ENCODE measurements at places on chromosomes 1 and 21.
A peak's percentile ranks its signal among the peaks of the same experiment; 100 is the strongest.

GRCh38 chr1:206896261-206896660 lies 982 bp upstream of the IL24 start:
- no peak for DNase-seq

DNA sequence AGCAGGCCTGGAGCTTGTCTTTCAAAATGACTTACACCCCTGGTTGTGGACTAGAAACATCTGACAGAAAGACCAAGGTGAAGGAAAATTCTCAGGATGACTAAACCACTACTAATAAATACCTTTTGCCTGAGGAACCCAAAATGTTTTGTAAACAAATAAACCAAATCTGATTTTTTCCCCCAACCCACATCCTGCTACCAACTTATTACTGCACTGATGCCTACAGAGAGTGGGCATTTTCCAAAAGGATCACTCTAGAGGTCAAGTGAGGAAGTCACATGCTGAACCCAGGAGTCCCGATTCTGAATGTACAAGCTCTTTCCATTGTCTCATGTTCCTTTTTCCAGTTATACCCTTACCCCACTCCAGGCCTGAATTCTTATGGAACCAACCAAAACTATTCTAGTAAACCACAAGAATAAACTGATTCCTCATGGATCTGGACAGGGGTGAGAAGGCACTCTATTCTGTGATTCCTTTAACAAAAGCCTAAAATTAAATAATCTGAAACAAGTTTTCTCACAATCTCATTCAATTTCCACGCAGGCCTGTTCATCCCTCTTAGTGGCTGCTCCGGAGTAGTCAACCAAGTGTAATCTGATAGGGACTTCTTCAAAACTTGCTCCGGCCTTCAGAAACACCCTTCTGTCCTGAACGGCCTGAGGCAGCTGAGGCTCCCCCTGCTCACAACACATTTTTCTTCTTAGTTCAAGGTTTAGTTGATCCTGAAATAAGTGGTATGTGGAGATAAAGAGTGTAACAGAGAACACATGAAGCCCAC lies 1.4 kb downstream of the PI4KB start:
- DNase-seq: no peak

GRCh38 chr1:222928212-222928611 lies 113.4 kb downstream of the DISP1 start:
- no peak for DNase-seq

DNA sequence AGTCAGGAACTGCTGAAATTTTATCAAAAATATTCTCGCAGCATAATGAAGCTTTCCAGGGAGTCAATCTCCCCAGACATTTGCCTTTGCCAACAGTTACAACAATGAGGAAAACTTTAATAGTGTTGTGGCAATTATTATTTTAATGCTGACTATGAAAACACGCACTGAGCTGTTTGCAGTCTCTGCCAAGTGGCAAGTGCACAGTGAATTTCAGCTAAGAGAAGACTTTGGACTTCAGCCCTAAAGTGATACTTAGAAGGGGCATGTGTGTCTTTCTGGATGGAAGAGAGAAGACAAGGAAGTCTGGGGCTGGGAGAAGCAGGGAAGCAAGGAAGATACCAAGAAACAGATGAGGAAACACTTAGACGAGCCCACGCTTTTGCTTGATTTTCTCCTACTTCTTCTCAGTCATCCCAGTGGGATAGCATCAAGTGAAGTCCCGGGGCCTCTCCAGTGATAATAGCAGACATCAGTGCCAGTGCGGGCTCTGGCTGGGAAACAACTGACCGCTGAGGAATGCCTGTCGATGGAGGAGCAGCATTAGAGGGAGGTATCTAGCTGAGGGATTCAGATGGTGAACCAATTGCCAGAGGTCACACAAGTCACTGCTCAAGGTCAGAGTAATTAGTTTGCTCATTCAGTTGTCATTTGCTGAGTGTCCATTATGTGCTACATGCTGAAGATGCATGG lies 196.3 kb downstream of the TTLL7 start:
- no peak for DNase-seq

- DNase-seq: no peak
Measured at GRCh38 chr1:201730611-201731010, 98.3 kb upstream of the IPO9 start.

GRCh38 chr1:68378296-68379084 lies 71.3 kb downstream of the RPE65 start:
- no peak for DNase-seq

DNA sequence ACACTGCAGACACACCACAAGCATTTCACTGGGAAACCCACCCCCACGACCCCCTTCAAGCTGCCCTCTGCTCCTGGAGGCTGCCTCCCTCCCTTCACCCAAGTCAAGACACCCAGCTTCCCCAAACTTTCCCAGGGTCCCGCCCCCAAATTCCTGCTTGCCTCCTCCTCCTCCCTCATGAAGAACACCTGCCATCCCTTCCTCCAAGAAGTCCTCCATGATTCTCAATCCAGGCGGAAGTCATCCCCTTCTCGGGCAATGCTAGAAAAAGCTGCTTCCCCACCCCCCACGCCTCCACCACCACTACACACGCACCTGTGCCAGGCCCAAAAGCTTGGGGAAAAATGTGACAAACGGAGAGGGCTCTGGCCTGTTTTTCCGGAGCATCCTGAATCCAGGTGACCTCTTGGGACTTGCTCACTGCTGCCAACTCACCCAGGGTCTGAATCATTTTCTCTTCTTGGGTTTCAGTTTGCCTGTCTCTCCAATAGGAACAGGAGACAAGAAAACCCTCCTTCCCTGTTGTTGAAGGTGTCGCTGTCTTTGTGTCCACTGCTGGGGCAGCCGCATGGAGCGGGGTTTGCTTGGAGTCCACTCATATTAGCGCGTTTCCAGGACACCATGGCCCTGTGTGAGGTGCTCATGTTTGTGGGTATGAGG lies 101.0 kb upstream of the CASZ1 start:
- DNase-seq: no peak

- no peak for DNase-seq
Measured at GRCh38 chr1:222644636-222644980, 26.7 kb downstream of the MIA3 start.

DNA sequence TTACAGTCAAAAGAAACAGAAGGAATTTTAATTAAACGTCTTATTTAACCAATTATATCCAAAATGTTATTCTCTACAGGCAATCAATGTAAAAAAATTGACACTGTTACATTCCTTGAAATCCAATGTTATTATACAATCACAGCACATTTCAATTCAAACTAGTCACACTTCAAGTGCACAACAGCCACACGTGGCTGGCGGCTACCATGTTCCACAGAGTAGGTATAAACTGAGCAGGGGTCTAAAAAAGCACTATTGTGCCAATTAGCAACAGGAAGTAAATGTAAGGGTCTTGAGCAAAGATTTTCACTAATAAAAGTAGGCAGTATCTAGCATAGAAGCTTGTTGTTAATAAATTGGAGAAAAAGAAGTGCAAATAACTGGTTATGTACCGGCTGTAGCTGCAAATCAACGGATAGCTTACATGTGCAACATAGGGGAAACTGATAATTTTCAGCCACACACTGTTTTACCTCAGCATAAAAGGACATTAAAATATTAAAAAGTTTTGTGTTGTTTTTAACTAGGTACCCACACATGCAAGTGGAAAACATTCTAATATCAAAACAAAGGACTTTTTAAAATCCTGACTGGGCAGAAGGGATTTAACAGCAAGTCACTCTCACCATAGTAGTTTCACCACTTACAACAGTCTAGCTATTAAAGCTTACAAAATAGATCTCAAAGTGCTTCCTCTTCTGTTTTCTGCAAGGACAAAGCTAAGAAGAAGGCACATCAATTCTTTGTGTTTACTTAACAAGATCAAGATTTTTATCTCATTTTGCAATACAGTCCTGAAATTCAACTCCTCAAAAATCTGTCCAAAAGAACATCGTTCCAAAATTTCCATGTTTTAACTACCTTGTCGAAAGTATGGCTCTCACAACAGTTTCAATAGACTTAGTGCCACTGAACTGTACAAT lies 2.5 kb downstream of the CSDE1 start:
- no peak for DNase-seq

GRCh38 chr1:225691377-225691776 lies 38.5 kb upstream of the ENAH start:
- DNase-seq: no peak

DNA sequence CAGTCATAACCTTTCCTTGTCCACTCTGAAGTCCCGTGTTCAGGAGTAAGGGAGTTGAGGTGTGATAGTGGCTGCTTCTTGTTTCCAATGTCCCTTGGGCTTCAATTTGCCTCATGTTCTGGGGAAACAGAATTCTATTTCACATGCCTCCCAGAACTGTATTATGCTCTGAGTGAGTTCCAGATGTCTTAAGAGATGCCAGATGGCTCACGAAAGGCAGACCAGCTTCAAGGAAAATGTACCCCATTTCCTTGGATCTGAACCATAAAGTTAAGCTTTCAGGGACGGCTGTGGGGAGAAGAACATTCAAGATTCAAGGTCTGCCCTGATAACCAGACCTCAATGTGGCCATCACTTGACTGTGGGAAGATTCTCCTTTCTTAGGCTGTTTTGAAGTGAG lies 42.4 kb downstream of the C1orf87 start:
- no peak for DNase-seq

DNA sequence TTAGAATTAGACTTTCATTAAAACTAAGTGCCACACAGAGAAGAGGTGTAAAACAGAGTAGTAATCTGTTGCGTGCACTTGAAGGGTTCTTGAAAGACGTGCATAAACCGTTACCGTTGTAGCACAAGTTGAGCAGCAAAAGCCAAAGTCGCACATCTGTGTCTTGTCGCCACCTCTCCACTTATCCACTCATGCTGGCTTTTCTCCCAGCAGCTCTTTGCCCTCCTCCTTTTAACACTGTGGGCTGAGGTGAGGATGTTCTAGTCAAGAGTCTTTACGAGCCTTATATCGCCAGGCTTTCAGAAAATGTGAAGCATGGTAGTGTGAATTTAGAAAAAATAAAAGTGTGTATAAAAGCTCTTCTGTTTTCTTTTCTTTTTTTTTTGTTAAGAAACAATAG lies 48.0 kb downstream of the NR5A2 start:
- no peak for DNase-seq

GRCh38 chr1:156002188-156002911 lies 18.4 kb downstream of the SSR2 start:
- DNase-seq: no peak

DNA sequence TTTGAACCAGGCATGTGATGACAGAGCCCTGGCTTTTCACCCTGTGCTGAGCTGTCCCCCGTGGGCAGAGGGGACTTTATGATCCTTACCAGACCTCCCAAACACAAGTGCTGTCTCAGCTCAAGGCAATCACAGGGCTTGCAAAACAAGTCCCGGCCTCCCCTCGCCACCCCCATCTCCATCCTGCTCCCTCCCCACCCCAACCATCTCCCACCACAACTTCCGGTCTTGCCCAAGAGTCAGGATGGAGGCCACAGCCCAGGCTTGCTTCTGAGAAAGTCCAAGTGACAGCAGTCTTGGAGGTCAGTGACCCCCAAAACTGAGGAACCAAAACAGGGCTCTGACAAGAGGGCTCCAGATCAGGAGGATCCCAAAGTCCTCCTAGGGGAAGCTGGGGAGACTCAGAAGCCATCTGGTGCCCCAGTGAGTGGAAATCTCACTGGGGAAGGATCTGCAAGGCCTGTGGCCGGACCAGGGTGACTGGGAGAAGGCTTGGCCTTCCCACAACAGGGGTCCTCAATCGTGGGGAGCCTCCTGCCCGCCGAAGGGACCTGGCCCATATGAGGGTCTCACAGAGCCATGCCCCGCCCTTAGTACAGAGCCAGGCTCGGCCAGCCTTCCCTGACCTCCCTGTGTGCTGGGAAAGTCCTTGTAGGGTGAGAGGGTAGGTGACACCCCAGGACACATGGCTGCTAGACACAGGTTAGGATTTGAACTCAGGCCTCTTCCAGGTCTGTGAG lies 4.5 kb upstream of the SDC3 start:
- DNase-seq: no peak

DNA sequence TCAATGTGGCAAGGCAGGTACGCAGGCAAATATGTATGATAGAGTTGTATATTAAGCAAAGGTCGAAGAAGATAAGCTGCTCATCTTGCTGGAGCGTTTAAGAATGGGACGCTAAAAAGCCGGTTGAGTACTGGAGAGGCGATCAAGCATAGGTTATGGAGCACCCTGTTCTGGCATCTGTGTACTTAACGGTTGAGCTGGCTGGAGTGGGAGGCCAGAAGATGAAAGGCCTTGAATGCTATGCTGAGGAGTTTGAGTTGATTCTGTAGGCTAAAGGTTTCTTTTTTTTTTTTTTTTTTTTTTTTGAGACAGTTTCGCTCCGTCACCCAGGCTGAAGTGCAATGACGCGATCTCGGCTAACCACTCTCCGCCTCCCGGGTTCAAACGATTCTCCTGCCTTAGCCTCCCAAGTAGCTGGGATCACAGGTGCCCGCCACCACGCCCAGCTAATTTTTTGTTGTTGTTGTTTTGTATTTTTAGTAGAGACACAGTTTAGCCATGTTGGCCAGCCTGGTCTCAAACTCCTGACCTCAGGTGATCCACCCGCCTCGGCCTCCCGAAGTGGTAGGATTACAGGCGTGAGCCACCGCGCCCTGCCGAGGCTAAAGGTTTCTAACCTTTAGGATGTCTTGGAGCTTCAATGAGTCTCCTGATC lies 850 bp upstream of the KHDC4 start:
- no peak for DNase-seq

GRCh38 chr1:94039514-94039870 lies 81.5 kb downstream of the ABCA4 start:
- peak; percentile 61 for DNase-seq

DNA sequence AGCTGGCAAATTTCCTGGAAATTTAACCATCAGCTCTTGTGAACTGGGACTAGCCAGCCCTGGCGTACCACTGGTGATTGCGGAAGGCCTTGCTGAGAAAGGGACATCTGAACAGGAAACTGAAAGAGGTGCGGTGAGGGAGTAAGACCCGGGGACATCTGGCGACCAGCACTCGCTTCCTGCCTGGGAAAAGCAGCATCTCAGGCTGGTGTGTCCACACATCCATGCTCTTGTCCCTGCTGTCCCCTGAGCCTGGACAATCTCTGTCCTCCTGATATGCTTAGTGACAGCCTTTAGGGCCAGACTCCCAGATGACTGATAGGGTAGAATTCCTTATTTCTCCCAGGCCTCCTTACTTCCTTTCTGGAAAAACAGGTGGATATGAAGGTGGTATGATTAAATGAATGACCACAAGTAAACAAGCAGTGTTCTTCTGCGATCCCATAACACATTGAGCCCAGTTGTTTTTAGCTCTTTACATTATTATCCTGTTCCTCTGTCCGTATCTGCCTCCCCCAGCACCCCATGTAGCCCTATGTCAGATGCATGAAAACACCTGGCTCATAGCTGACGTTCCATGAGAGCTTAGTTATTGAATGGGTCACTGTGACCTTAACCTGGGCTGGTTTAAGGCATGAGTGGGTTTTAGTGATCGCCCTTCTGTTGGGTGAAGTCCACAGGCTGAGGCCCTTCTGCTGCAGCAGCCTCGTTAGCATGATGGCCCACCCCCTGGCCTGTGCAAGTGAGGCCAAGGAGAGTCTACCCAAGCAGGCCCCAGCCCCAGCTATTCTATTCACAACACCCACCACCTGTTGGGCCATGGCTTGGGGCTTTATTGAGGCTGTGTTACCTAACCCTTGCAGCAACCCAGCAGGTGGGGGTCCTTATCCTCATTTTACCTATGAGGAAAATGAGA lies 76.1 kb upstream of the GADD45A start:
- no peak for DNase-seq

GRCh38 chr21:43817157-43818086 lies 28.0 kb downstream of the RRP1 start:
- no peak for DNase-seq

GRCh38 chr1:101363891-101364318 lies 127.1 kb downstream of the S1PR1 start:
- DNase-seq: no peak

GRCh38 chr1:172758259-172758658 lies 99.4 kb downstream of the FASLG start:
- DNase-seq: no peak

GRCh38 chr1:9589144-9589718 lies 520 bp downstream of the TMEM201 start:
- DNase-seq: no peak

All from right renal cortex interstitium (tissue), 3 donors.